ENCODE measurements at places on chromosomes 12 and 14.

- DNase-seq, result no peak
Observed at GRCh38 chr12:131088701-131089530, 135.2 kb downstream of the ADGRD1 start.

DNA sequence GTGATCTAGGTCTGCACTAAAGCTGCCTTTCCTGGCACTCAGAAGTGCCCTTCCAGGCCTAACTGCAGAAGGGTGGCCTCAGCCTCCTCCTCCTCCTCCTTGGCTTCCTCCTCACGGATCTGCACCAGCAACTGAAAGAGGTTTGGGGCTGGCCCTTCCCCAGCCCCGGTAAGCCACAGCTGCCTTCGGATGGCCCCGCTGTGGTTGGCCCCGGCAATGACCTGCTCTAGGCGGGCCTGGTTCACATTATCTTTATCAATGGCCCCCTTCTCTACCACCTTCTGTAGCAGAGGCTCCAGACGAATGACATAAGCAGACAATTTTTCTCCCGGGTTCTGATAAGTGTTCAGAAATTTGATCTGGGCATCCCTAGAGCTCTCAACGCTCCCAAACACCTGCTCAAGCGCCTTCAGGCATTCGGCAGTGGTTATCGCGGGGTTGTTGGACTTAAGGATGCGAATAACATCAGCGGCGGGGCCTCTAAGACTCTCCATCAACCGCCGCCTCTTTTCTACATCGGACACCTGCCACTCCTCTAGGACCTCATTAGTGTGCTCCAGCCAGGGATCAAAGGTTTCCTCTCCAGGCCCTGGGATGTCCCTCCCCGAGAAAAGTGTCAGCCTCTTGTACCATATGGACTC lies 1.5 kb downstream of the PNMA1 start:
- peak; percentile 54 for DNase-seq

DNA sequence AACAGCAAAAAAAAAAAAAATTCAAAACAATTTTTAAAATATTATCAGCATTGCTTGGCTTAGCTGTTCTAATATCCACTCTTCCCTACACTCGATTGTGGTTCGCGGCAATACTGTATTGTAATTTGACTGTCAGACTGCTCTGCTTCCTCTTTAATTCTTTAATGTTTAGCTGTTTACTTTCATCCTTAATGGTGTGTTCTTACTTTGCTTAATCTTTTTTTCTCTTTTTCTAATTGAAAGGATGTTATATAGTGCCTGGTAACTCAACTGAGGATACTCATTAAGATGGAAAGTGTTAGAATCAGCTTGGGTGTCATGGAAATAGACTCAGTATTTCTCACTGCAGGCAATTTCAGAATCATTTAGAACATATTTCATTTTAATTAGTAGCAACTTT lies 2.0 kb downstream of the ANO4 start:
- no peak for DNase-seq

DNA sequence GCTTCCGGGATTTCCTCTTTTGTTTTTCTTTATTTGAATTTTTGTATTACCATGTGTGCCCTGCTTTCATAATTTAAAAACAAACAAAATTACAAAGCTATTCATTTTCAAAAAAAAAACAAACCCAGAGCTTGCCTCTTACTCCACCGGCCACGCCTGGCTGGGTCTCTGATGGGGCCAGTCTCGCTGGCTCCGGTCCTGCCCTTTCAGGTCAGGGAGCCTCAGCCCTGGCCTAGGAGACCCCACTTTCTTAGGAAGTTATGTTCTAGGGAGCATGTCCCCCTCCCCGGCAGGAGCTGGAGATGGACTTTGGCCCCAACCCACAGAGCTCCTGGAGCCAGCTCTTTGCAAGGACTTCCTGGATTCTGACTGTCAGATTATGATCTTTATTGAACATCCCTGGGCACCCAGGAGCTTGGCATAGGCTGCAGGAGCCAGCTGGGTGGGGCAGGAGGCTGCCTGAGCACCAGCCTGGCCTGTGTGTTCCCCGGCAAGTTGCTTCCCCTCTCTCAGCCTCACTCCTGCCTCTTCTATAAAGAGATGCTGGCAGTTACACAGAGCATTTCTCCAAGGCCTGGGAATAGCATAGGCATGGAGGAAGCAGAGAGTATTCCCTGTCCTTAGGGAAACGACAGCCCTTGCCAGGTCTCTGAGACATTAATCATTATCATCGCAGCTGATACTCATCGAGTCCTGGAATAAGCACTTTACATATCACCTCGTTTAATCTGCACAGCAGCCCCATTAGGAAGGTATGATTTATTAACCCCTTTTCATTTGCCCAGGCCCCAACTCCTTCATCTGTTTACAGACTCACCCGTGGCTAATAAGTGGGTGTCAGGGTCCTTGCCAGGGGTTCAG lies 3.5 kb downstream of the DEGS2 start:
- DNase-seq, result no peak

DNA sequence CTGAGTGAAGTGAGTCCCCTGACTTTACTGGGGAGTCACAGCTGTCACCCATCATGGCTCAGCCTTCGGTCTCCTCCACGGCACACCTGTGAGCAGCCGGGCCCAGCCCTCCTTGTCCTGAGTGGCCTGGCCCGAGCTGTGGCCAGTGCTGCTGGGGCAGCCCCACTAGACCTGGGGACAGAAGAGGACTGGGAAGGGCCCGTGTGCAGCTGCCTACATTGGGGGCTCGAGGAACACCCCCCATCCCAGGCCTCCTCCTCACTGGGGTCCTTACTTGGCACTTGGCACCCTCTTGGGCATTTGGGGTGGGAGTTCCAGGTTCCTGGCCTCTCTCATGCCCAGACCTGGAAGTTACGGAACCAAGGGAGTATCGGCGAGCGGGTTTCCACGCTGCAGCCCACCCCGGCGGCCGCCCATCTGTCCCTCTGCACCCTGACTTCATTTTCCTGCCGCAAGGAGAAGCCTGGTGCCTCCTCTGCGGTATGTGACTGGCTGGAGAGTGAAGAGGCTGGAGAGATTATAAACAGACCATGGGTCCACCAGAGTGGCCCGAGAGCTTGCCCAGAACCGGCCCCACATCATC lies 179.7 kb downstream of the KIF26A start:
- DNase-seq, result no peak

GRCh38 chr14:53035336-53036210 lies 84.7 kb upstream of the FERMT2 start:
- no peak for DNase-seq

DNA sequence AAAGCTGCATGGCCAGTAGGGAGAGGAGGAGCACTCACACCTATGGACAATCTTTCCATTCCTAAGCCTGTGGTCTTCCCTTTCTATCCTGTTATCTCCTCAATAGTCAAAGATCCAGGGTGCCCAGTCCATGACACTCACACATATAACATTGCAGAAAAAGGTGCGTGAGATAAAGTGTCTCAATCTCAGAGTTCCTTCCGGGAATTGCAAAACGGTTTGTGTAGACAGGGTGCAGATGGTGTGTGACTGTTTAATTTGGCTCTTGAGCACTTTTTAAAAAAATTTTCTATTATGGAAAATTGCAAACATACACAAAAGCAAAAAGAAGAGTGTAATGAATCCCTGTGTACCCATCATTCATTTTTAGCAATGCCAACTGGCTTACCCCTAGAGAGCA lies 1493.6 kb downstream of the AACS start:
- no peak for DNase-seq

- no peak for DNase-seq
Observed at GRCh38 chr14:64598404-64598803, 48.6 kb downstream of the PPP1R36 start.

DNA sequence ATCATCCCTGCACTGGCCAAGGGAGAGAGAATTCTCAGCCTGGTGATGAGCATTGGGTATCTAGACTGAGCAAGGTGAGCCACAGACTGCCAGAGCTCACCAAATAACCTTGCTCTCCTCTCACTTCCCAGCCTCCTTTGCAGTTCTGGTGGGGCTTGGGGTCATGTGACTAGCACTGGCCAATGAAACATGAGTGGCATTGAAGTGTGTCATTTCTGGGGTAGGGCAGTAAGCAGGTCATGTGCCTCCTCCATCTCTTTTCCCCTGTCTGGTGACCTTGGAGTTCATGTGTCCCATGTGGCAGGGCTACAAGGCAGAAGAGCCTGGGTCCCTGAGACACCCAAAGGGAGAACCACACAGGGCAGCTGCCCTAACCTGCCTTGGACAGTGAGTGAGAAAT lies 3.6 kb upstream of the KRT72 start:
- DNase-seq, result peak; percentile 10

GRCh38 chr12:72471806-72472205 lies 199.6 kb downstream of the TRHDE start:
- no peak for DNase-seq

DNA sequence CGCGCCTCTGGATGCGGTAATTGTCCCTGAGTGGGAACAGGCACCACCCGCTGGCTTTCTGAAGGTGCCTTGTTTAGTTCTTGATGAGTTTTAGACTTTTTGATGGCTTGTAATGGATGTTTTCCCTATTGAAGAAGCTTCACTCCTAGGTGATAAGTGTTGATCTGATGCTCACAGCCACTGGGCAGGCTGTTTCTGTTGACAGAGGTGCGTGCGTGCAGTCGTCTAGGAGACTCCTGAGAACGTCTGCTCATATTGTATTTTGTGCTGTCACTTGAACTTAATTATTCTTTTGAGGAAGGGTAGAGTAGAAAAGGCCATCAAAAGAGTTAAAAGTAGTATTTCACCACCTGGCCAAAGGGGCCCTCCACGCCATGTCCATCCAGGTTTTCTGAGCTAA lies 70.5 kb downstream of the EP400 start:
- no peak for DNase-seq

GRCh38 chr12:56641219-56641618 lies 4.6 kb downstream of the ATP5F1B start:
- DNase-seq, result no peak

- no peak for DNase-seq
Observed at GRCh38 chr12:85348779-85349178, 68.8 kb downstream of the ALX1 start.

- DNase-seq, result no peak
Observed at GRCh38 chr14:36570065-36570464, 12.3 kb downstream of the NKX2-8 start.

DNA sequence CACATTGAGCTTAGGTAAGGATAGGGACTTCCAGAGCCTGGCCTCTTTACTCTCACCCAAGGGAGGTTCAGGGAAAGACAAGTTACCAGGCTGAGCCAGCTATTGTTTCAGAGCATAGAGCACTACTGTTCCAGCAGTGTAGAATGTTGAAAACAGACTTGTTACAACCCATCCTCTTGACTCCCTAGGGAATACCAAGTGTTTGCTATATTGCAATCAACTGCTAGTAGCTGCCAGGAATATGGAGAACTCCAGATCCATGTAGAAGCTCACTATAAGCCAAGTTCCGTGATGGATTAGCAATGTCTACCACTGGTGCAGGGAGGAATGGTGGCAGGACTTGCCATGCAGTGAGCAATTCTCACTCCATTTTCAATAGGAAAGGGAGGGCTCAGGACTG lies 199.8 kb upstream of the RBM19 start:
- no peak for DNase-seq

DNA sequence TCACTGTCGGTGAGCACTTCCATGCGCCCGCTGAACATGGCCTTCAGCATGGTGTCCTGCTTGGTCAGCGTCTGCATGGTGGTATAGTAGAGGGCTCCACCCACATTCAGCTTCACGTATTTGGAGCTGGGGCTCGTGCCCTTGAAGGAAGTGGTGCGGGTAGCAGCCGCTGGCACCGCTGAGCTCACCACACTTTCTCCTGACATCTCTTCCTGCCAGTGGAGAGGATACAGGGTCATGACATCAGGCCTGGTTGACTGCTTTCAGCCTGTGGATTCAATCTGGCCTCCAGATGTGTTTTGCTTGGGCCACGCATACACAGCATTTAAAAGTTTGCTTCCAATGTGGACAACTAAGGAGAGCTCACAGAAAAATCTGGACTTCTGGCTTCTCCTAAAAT lies 7.6 kb downstream of the KCTD10 start:
- DNase-seq, result peak; percentile 20

DNA sequence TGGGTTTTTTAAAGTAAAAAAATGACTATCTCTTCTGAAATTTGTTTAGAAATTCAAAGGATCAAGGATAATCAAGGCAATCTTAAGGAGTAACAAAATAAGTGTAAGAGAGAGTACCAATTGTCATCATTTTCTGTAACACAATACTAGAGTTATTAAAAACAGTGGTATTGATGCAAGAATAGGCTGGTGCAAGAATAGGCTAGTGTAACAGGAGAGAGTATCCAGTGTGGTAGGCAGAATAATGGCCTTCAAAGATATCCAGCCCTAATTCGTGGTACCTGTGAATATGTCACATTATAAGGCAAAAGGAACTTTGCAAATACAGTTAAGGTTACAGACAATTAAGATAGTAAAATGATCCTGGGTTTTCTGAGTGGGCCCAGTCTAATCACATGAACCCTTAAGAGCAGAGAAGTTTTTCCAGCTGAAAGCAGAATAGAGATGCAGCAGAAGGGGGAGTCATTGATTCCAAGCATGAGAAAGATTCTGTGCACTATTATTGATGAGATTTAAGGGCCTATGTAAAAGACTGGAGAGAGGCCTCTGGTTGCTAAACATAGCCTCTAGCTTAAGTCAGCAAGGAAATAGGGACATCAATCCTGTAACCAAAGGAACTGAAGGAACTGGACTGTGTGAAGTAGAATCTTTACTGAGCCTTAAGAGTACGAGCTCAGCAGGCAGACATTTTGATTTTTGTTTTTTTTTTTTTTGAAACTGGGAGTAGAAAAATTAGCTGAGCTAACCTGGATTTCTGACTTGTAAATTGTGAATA lies 134.1 kb downstream of the GPHN start:
- no peak for DNase-seq

- DNase-seq, result no peak
Observed at GRCh38 chr12:105705235-105705634, 374.7 kb downstream of the C12orf75 start.

Data from activated CD4-positive, alpha-beta memory T cell treated with anti-CD3 and anti-CD28 coated beads, Interleukin-2, amount 10 ng/mL, durations not matched to agents 7 days and 5 days (primary cell).